Fibroblast of the conjunctiva (primary cell): ENCODE measurements at places on chromosomes 11 and 22.
A peak's percentile ranks its signal among the peaks of the same experiment; 100 is the strongest.

DNA sequence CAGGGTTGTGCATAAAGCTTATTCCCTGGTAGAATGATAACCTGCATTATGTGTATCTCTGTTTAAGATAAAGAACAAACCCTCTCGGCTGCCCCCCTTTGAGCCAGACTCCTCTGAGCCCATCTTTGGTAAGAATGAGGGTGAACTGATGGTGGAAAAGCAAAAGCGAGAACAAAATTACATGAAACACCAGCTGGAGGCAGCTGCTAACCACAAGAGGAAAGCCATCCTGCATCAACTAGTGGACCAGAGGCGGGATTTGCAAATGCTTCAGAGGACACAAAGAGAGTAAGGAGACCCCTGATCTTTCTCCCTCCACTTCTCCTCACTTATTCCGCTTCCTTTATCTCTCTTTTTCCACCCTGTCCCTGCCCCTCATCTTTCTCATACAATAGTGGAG, 40.3 kb downstream of the CCDC81 start:
- DNase-seq = no peak

DNA sequence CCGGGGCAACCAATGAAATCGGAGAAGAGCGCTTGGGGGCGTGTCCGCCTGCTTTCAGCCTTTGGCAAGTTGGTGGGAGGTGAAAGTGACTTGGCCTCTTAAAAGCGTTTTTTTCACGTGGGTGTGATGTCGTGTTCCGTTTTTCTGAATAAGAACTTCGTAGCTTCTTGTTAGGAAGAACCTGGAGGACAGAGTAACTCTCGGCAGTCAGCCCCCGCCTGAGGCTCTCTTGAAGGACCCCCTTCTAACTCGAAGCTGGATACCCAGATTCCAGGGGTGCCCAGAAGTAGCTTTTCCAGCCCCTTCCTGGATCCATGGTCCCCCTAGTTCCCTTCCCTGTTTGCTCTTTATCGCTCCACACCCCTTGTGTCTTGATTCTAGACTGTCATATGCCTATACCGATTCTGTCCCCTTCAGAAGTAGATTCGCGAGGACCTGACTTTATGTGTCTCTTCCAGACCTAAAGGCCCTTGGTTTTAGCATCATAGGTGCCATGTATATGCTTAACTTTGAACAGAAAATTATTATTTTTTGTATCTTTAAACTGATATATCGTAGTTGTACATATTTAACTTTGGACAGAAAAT, 915 bp upstream of the OSBP start:
- no peak for DNase-seq

DNA sequence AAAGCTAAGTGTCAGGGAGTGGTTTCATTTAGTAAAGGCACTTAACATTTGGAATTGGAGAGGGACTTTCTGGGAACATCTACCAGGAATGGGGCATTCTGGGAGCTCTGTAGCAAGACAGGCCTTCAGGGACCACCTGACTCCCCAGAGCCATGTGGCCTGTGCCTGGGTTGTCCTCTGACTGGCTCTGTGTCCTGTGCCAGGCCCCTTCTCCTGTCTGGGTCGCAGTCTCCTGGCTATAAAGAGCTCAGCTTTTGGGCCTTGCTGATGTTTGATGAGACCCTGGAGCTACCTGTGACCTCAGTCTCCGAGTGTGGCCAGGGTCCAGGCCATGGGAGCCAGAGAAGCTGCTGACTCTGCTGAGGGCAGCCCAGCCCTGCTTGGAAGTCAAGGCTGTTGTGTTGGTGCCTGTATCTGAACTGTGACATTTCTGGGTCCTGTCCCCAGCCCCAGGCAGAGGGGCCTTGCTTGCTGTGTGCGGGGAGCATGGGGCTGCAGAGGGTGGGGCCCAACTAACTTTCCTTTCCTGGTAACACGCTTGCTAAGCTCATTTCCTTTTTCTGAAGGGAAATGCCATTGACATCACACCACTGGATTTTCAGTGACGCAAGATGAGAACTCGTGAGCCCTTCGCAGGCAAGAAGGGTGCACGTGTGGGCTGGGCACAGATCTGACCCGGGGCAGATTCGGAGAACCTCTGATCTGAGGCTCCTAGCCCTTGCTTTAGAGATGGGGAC, 41.3 kb downstream of the LRRC32 start:
- no peak for DNase-seq

DNA sequence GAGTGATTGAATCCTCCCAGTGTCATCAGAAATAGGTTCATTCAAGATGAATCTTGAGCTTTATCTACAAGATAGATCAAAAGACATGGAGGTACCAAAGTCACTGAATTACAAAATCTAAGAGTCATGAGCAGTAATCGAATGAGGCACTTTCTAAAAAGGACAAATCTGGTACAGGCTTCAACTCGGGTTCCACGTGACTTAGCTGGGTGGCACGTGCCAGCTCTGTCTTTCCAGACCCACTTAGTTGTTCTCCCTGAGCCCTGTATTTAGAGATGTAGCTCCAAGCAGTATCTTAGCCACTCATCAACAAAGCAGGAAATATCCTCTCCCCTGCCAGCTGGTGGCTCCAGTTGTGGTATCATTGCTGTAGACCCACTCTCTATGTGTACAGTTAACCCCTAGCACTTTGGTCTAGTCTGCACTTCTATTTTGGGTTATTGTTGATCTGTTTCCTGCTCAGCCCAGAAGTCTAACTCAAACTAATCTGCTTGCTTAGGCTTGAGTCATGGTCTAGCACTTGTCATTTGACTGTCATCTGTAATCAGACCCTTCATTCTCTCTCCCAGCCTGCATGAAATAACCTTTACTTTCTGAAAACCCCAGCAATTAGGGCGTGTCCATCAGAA, 528.7 kb downstream of the ETS1 start:
- no peak for DNase-seq

DNA sequence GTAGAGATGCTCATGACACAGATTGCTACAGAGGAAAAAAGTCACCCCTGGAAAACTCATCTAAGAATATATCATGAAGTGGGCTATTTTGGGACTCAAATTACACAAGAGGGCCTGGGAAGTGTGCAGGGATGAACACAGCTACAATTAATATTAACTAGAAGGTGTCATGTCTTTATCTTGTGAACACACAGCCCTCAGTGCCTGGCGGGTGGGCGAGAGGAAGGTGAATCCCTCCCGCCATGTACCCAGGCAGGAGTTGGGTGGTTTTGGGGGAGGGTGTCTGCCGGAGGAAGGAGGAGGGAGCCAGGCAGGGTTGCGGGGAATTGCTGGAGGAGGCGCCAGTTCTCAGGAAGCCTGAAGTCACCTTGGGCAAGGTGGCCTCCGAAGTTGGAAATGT, 5.1 kb upstream of the FAM83F start:
- DNase-seq = no peak

- no peak for DNase-seq
These were observed 1.4 kb upstream of the OR52M1 start for GRCh38 chr11:4543561-4543960.

GRCh38 chr11:783581-784015, 6.3 kb downstream of the CEND1 start:
- DNase-seq = peak; percentile 88

DNA sequence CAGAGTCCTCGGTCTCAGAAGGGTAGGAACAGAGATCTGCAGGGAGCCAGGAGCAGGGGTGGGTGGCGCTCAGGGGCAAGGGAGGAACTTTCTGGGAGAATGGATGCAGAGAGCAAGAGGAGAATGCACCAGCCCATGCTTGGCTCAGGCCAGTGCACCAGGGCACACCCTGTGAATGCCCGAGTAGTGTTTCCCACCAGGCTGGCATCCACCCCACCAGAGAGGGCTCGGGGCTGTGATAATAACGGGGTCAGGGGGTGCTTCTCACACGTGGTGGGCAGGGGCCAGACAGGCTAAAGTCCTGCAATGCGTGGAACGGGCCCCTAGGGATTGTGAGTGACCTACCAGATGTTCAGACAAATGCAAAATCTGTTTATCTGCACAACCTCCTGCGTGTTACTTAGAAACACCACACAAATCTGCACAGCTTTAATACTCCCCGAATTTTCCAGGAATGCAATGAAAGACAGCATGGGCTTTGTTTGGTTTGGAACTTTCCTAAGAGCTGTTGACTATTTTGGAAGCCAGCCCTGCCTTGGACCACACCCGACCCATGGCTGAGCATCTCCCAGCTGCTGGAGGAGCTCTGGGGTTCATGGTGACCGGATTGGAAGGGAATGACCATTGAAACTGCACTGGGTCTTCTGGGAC, 368.3 kb downstream of the SHANK2 start:
- DNase-seq = no peak

GRCh38 chr11:115199481-115200069, 304.6 kb downstream of the CADM1 start:
- DNase-seq = no peak

DNA sequence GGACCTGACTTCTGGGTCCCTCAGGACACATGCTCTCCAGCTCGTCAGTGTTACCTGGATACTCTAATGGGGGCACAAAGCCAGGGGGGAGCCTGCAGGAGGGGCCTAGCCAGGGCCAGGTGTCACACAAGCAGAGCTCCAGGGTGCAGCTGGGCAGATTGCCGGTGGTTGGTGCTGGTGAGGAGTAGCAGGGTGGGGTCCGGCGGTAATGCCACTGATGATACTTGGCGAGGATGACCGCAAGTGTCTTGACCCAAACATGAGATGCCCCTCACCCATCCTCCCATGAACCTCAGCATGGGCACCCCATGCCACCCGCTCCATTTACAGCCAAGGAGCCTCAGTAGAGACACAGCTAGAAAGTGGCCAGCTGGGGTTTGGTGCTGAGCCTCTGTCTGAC, 15.1 kb upstream of the KCNQ1OT1 start:
- no peak for DNase-seq

GRCh38 chr11:111388842-111389241, 9.8 kb upstream of the POU2AF1 start:
- no peak for DNase-seq

- DNase-seq = no peak
These were observed 49.5 kb downstream of the ZNF280B start for GRCh38 chr22:22458896-22459588.

DNA sequence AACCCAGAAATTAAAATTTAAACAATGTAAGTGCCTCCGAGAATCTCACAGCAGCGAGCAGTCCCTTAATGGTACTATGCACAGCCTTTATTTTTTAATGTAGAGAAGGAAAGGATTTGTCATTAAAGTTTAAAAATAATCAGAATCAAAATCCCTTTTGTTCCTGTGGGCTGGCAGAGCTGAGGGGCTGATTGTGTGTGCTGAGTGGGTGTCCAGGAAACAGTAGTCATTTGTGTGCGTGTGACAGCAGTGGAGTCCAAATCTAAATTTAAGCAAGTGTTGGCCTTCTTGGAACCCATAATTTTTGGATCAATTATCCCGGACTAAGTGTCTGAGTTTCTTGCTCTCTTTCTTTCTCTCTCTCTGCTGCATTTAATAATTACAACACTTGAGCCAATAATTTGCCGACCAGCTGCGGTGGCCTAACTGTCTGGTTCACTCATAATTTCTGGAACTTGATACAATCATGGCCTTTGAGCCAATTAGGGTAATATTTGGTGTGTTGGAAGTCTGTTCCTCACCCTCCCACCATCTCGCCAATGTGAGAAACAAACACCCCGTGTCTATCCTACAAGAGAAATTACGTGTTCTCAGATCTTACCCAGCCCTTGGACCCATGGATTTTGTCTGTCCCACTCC, 528.0 kb downstream of the SOX6 start:
- DNase-seq = no peak

DNA sequence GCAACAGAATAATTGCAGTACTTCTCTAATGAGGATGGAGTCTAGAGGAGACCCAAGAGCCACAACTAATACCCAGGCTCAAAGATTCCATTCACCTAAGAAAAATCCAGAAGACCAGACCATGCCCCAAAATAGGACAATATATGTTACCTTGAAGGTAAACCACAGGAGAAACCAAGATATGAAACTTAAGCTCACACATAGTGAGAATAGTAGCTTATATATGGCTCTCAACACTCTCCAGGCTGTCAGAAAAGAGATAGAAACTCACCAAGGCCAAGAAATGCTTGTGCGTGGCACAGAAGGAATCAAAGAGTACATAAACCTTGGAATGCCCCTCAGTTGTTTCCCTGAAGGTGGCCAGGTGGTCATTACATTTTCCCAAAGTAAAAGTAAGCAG, 9.1 kb downstream of the FAM111A start:
- no peak for DNase-seq

GRCh38 chr11:62646825-62647608, 604 bp upstream of the GANAB start:
- no peak for DNase-seq

GRCh38 chr11:92707665-92708064, 261.8 kb upstream of the MTNR1B start:
- no peak for DNase-seq

DNA sequence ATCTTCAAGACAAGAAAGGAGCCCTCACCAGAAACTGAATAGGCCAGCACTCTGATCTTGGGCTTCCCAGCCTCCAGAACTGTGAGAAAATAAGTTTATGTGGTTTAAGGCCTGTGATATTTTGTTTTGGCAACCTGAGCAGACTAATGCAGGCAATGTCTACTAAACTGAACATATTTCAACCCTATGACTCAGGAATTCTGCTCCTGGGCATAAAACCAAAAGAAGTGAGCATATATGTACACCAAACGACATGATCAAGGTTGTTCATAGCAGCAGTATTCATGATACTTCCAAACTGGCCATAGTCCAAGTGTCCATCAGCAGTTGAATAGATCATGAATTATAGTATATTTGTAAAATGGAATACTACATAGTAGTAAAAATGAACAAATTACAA, 29.0 kb downstream of the CSNK2A3 start:
- no peak for DNase-seq

- no peak for DNase-seq
These were observed 35.2 kb downstream of the FAT3 start for GRCh38 chr11:92259861-92260260.

DNA sequence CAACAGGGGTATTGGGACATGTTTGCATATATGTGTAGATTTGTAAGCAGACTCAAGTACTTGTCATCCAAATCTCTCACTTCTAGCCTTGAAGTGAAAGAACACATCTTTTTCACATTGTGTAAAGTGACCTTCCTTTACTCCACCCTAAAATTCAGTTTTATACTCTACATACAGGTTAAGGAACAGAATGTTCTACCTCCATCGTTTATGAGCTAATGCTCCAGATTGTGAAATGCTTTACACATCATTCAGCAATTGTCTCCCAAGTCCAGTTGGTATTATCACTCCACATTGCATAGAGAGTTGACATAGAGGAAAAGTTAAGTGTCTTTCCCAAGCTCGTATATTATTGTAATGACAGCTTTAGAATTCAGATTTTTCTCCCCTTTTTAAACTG, 46.1 kb upstream of the BLID start:
- peak; percentile 60 for DNase-seq

- DNase-seq = no peak
These were observed 53.2 kb downstream of the HIRA start for GRCh38 chr22:19378344-19378674.

DNA sequence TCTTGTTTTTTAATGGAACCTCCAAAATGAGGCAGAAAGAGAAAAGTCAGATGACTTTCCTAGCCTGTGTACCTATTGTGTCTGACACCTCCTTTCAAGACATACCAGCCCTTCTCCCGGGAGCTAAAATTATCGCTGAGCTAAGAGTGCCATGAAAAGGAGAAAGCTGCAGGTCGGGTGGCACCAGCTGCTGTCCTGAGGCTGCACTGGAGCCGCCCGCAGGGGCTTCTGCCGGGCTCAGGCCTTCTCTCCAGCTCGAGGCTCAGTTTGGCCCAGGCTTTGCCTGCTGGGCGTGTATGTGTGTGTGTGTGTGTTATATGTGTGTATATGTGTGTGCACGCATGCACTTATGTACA, 27.7 kb upstream of the RAB1B start:
- no peak for DNase-seq
